Left renal pelvis (tissue), 4 donors: ENCODE measurements at places on chromosomes 4 and X.

GRCh38 chr4:52833941-52834525, 28.1 kb upstream of the RASL11B start:
- DNase-seq, result no peak

GRCh38 chr4:118141240-118141639, 107.0 kb downstream of the NDST3 start:
- no peak for DNase-seq

DNA sequence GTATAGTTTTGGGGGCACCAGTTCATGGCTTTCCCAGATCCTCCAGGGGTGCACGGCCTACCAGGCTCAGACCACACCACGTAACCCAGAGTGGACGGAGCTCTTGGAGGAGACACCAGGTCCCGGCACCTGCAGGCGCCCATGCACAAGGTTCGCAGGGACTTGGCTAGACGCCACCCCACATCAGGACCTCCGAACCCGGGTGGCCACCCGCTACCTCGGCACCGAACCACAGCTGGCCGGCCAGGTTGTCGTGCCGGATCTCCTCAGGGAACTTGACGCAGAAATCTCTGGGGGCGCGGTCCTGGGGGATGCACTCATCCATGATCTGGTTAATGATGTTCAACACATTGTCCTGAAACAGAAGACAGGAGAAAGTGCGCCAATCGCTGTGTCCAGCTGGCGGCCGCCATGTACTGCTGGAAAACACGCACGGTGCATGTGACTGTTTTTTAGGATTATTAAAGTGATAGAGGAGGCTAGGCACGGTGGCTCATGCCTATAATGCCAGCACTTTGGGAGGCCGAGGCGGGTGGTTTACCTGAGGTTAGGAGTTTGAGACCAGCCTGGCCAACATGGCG, 77.1 kb downstream of the ZFYVE28 start:
- no peak for DNase-seq

GRCh38 chr4:23298371-23298770, 591.5 kb downstream of the PPARGC1A start:
- DNase-seq, result no peak

DNA sequence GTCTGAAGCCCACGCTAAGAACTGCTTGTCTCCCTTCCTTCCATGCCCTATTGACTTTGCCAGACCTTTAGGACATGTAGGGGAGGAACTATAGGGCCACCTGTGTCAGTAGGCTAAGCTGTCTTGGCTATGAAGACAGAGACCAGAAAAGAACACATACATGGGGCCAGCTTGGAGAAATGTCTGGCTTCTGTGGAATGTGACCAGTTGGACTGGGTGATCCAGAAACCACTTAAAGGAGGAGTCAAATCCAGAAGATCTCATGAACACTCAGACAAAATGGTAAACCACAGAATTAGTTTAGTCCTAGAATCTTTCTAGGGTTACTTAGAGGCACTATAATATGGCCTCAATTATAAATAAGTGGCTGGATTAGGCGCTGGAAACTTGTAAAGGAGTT, 42.0 kb downstream of the PHKA2 start:
- no peak for DNase-seq

DNA sequence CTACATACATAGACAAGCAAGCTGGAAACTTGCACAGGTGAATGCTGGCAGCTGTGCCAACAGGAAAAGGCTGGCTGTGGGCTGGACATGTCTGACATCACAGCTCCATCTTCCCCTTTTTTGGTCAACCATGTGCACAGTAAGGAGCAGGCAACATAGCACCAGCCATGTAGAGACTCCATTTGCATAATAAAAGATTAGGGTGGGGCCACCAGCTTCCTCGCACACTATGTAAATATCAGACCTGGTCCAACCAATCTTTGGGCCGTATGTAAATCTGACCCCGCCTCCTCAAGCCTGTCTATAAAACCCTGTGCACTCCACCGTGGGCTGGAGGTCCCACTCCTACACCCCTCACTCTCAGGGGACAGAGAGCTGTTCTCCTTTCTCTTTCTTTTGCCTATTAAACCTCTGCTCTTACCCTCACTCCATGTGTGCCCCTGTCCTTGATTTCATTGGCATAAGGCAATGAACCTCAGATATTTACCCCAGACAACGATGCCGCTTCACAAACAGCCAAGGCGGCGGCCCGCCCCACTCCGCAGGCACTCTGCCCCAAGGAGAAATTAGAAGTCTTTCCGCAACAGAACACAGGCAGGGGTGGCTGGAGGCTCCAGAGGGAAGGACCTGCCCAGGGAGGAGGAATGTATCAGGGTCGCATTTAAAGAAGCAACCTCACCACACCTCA, 862.2 kb downstream of the TRIML1 start:
- DNase-seq, result no peak

- no peak for DNase-seq
Observed at GRCh38 chr4:153432965-153433753, 33.0 kb upstream of the TMEM131L start.

- no peak for DNase-seq
Observed at GRCh38 chrX:11267425-11267824, 25.8 kb upstream of the AMELX start.

GRCh38 chr4:6235012-6235411, 34.6 kb upstream of the WFS1 start:
- DNase-seq, result no peak

DNA sequence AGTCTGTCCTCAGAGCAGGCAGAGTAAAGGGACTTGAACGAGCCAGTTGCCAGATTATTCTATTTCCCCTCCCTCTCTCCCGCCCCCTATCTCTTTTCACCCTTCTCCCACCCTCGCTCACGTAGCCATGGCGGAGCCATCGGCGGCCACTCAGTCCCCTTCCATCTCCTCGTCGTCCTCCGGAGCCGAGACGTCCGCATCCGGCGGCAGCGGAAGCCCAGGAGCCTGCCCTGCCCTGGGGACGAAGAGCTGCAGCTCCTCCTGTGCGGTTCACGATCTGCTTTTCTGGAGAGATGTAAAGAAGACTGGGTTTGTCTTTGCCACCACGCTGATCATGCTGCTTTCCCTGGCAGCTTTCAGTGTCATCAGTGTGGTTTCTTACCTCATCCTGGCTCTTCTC, 106.2 kb upstream of the SMAD1 start:
- DNase-seq, result no peak

DNA sequence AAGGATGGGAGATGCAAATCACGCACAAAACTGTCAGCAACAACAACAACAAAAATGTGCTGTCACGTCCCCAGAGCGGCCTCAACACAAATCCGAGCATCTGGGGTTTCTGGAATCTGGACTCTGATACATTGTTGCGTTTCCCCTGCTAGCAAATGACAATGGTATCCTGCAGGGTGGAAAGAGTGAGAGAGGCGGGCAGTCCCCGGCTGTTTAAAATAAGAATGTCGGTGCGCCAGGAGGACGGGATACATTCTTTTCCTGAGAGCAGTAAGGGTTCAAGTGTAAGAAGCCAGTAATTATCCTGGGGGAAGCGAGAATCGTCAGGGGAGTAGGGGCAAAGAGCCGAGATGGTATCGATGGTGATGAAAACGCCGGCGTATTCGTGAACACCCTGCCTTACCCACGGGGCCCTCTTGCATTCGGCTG, 310.2 kb downstream of the ASMT start:
- no peak for DNase-seq

- DNase-seq, result no peak
Observed at GRCh38 chrX:43423876-43424275, 232.2 kb upstream of the MAOA start.

DNA sequence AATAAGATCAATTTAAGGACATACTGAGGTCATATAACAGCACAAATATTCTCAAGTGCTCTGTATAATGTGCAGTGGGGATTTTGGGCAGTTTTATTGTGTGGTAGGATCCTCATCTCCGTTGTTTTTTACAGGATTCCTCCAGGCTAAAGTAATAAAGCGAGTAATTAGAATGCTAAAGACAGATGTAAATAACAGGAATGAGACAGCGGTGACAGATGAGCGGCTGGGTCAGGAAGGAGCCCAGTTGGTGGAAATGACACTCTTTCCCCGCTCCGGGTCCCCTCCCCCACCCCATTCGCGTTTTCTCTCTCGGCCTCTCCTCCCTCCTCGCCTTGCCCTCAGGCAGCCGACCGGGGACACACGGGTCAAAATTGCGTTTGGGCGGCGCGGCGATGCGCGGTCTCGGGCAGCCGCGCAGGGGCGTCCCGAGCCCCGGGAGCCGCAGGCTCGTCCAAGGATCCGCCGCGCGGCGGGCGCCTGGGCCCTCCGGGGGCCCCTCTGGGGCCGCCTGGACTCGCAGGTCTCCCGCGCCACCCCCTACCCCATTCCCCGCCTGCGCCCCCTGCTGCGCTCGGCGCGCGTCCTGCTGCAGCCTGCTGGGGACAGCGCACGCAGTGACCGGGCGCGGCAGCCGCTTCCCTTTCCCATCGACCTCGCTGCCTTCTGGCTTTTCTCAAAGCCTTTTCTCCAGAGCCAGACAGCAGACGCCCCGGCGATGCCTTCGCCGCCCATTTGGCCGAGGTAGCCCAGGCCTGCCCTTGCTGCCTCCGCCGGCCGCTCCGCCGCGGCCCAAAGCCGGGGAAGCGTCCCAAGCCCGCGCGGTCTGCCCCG, 16.2 kb downstream of the POU4F2 start:
- no peak for DNase-seq

DNA sequence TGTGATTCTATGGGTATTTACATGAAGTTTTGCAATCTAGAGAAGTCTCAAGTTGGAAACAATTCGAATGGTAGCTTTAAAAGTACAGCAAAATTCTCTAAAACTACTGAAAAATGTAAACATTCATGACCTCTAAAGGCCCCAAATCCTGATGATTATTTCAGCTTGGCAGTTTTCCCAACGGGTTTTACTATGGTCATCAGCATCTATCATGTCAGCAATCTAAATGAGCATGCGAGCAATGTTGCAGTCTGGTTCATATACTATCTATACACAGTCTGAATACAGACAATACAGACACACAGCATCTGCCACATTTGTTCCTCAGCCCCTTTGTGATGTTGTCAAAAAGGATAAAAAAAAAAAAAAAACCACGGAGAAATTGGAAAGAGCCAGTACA, 790.3 kb upstream of the HTR2C start:
- no peak for DNase-seq

DNA sequence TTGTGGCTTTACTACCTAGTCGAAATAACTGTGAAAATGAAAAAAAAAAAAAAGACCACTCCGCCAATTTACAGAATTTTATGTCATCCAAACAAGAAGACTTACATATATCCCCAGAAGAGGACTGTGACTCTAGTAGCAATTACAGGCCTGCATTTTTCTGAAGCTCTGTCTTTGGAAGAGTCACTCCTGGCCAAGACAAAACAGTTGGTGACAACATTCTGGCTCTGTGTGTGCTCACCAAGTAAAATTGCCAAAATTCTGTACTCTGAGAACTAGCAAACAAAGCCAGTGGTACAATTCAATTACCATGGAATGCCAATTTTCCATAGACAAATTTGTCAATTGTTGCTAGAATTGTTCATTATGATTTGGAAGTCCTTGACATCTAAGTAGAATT, 311.1 kb downstream of the PDGFC start:
- no peak for DNase-seq

DNA sequence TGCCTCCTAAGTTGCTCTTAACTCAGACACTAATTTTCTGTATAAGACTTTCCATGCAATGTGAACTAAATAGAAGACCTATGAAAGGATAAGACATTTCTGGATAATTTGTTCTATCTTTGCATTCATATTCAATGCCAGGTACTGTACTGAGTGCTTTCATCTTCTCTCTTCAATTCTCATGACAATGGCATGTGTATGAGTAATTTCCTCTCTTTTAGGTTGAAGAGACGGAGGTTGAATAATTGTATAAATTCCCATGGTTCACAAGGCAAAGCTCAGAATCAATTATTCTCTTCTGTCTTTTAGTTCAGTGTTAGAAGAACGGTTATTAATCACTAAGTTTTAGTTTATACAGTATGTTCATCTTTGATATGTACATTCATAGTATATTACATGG, 29.3 kb upstream of the CFAP299 start:
- no peak for DNase-seq

GRCh38 chrX:44319550-44319949, 23.9 kb downstream of the EFHC2 start:
- DNase-seq, result no peak
